ENCODE measurements at places on chromosomes 6 and 20. TPM values are rescaled to one million over a fixed set of nuclear protein-coding genes. Genes with fewer than 3 reads are reported as not detected.

Gene TEAD3
- total RNA-seq, result 1.1 TPM

Gene TPBG
- 5.3 TPM for total RNA-seq

GRCh38 chr20:7090811-7091210 lies 323.3 kb downstream of the BMP2 start:
- no peaks in the 10 kb centered on the region for H3K4me1 ChIP-seq
- H3K27ac ChIP-seq, result no peak overlapping the region
- H3K4me3 ChIP-seq, result no peak overlapping the region
- H3K36me3 ChIP-seq, result no peaks in the 10 kb centered on the region

Gene PI16
- total RNA-seq, result 3.3 TPM

DNA sequence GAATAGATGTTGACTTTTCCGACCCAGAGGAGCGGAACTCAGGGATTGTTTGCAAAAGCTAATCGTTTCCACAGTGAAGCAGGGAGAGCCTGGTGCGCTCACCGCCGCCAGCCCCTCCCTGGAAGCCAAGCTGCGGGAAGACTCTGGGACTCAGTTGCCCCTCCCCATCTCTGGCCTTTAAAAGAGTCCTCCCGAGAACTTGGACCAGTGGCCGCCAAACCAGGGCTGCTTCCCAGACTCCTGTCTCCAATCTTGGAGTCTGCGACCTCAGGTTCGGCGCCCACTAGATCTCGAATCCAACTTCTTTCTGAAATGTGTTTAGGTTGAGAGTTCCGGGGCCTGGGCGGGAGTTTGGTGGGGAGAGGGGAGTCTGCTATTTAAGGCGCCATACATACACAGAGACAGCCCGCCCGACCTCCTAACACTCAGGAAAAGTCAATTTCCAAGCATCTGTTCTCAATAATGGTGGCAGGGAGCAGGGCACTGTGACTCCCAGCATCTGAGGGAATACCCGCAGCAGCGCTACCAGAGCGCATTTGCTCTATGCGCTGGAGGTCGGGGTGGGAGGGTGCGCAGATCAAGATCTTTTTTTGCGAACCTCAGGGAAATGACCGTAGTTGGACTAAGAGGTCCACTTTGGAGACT lies 800 bp upstream of the GRIK2 start:
- no peak overlapping the region for H3K4me3 ChIP-seq
- no peak for DNase-seq
- H3K4me1 ChIP-seq, result no peaks in the 10 kb centered on the region
- H3K36me3 ChIP-seq, result no peaks in the 10 kb centered on the region
- no peak overlapping the region for H3K27ac ChIP-seq
- peaks cover 41% of the 10 kb centered on the region for H3K27me3 ChIP-seq

DNA sequence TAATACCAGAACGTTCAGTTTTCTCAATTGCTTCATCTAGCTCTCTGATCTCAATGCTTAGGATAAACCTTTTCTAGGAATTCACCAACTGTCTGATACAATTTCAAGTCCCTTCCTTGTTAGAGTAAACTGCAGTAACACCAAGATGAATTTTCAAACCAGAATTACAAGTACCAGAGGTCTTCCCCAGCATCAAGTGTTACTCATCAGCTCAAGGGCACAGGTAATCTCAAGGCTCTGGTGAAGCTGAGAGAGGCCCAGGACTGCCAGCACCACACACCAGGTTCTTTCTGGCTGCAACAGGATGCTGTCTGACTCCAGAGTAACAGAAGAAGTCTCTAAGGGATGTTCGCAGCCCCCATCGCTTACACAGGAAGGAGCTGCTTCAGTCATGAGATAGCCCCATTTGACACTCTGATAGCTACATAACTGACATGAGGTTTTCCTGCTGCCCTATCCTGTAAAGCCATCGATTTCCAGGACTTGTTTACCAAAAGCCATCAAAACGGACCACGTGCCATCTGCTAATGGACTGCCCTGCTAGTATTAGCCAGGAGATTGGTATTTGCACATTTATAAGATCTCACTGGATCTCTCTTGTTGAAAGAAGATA lies 549.4 kb downstream of the UTRN start:
- H3K36me3 ChIP-seq, result peaks cover 46% of the 10 kb centered on the region
- no peak for DNase-seq
- no peaks in the 10 kb centered on the region for H3K4me1 ChIP-seq
- no peak overlapping the region for H3K27ac ChIP-seq
- H3K27me3 ChIP-seq, result no peaks in the 10 kb centered on the region
- H3K4me3 ChIP-seq, result no peak overlapping the region

DNA sequence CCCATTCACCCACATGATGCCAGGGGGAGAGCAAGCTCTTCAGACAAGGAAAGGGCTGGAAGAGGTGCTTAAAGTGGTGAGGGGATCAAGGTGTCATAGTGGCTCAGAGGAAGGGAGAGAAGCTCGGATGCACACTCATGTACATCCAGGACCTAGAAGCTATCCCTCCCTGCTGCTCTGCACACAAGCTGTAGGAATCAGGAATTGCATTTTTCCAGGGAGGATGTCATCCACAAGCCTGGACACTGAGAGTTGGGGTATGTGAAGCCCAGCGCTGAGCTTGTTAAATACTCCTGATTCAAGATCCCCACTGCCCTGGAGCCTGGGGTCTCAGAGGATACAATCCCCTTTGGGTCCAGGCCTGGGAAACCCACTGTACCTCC lies 85.8 kb upstream of the CCDC167 start:
- H3K4me3 ChIP-seq, result no peak overlapping the region
- H3K36me3 ChIP-seq, result no peaks in the 10 kb centered on the region
- DNase-seq, result no peak
- no peak overlapping the region for H3K27ac ChIP-seq
- H3K27me3 ChIP-seq, result peaks cover 60% of the 10 kb centered on the region
- H3K4me1 ChIP-seq, result no peaks in the 10 kb centered on the region

GRCh38 chr6:81613606-81614005 lies 138.9 kb downstream of the TENT5A start:
- H3K4me1 ChIP-seq, result no peaks in the 10 kb centered on the region
- H3K4me3 ChIP-seq, result no peak overlapping the region
- no peaks in the 10 kb centered on the region for H3K27me3 ChIP-seq
- no peak for DNase-seq

DNA sequence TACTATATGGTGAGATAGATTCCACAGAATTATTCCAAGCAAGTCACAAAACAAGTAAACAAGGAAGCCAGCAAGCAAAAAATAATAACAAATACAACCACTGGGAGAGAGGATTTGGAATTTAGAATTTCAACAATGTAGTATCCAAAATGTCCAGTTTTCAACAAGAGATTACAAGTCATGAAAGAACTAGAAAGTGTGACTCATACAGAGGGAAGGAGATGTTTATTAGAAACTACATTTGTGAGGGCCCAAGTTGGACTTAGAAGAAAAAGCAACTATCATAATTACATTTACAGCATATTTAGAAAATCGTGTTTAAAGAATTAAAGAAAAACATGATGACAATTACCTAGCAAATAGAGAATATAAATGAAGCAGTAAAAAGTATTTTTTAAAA lies 494.6 kb upstream of the ID4 start:
- no peak overlapping the region for H3K27ac ChIP-seq
- no peak overlapping the region for H3K4me3 ChIP-seq
- H3K36me3 ChIP-seq, result no peaks in the 10 kb centered on the region
- DNase-seq, result no peak
- H3K27me3 ChIP-seq, result no peaks in the 10 kb centered on the region

Gene SLC17A1
- not detected for total RNA-seq

DNA sequence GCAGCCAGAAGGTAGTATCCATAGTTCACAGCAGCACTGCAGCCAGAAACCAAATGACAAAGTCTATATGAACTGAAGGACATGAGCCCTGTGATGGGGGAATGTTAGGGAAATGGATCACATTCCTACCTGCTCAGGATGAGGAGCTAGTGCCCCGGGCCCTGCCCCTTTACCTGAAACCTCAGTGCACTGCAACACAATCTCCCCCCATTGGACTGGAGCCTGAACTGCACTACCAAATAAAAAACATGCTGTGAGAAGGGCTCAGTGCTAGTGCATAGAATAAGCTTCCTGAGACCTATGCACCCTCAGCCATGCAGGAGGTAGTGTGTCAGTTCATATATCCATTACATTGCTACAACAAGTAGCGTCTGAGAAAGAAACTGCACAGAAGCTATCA lies 477.8 kb downstream of the HACE1 start:
- no peak overlapping the region for H3K27ac ChIP-seq
- no peaks in the 10 kb centered on the region for H3K36me3 ChIP-seq
- H3K27me3 ChIP-seq, result no peaks in the 10 kb centered on the region
- DNase-seq, result no peak
- H3K4me3 ChIP-seq, result no peak overlapping the region
- no peaks in the 10 kb centered on the region for H3K4me1 ChIP-seq

GRCh38 chr6:82779041-82779440 lies 286.6 kb downstream of the UBE3D start:
- H3K36me3 ChIP-seq, result no peaks in the 10 kb centered on the region
- DNase-seq, result no peak
- no peaks in the 10 kb centered on the region for H3K4me1 ChIP-seq

Gene FAXC
- 2.9 TPM for total RNA-seq

All from thymus (tissue), 14 donors.